CD14-positive monocyte (primary cell): ENCODE measurements at places on chromosomes 2 and 18.

DNA sequence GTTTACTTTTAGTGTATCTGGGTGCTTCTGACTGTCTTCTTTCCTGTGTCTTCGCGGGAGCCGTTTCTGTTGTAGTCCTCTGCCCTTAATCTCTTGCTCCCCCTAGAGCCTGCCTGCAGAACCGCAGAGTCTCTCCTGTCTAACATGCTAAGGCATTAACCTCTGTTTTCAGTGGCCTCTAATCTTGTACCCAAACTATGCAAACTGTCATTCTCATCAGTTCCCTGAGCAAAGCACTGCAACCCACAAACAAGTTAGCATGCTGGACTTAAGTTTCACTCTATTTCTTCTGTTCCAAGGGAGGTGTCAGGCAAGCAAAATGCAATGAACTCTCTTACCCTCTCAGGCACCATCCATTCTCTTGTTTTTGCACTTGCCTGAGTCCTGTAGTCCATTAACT lies 138.4 kb downstream of the OTX1 start:
- DNase-seq, result no peak

DNA sequence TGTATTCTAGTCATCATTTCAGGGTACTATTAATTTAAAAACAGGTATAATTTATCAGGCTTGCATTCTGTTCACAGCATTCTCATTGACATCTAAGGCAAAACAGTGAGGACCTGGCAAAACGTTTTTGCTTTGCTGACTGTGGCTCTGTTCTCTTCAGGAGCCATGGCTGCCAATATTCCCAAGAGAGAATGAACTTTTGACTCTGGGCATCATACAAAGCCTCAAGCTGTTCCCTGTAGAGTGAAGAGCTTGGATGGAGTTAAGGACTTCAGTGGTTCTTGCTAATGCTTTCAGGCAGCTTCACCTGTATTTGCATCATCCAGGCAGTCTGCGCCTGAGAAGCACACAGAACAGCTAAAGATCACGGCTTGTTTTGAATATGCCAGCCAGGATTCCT lies 65.9 kb upstream of the CAVIN2 start:
- DNase-seq, result no peak

DNA sequence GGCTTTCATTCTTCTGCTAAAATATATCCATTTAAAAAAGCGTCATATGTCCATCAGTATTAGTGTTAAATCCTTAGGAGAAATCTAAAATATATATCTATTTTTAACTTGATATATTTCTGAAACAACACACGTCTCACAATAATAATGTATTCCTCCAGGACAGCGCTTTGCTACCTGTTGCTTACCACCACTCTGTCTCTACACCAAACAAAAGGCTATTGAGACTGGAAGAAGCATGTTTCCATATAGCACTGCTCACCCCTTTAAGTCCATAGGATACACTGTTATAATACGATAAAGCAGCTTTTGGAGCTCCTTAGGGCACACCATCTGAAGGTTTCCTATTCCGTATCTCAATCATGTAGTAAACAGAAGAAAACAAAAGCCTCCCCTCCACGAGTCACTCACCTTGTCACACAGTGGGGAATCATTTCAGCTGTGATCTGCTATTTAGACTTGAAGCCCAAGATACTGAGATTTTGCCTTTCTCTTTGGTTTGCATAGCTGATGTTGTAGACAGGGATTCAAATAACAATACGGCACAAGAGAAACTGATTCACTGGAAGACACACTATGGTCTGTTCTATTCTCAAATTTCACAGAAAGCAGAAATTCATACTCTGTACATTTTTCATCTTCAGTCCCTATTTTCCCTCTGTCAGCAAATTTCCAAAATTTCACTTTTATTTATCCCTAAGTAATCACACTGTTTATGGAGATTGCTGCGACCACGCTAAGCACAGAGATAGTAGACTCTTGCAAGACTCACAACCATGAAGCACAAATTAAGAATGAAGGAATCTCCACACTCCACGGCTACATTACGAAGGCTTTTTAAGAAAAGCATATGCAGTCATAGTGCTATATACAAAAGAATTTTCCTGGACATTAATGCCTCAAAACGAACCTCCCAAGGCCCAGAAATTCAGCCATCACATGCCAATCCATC lies 187.1 kb downstream of the TCF4 start:
- no peak for DNase-seq

GRCh38 chr18:26863122-26863879 lies 2.2 kb downstream of the AQP4 start:
- no peak for DNase-seq

GRCh38 chr2:148814143-148814859 lies 60.7 kb upstream of the KIF5C start:
- no peak for DNase-seq

- DNase-seq, result no peak
Measured at GRCh38 chr18:54247511-54248175, 21.7 kb upstream of the POLI start.

- peak; percentile 97 for DNase-seq
Measured at GRCh38 chr2:218370410-218371063, 11.5 kb upstream of the SLC11A1 start.

GRCh38 chr2:47243596-47244323 lies 88.7 kb upstream of the STPG4 start:
- DNase-seq, result no peak

- DNase-seq, result no peak
Measured at GRCh38 chr2:222779145-222779832, 81.5 kb upstream of the ACSL3 start.

DNA sequence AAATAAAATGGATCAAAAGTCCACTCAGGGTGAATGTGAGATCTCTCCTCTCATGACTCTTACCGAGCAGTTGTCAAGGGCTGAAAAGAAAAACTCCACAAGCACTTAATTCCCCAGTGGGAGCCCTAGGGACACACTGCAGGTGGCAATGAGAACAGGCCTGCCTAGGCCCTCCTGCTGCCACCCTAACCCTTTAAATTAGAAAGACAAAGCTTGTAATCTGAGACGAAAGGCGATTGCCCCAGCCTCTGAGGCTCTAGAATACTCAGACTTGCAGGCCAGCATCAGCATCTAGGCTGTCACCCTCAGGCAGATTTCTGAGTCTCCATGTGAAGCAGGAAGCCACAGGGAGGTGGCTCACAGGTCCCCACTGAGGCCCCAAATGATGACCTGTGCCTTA lies 457.0 kb upstream of the MYT1L start:
- no peak for DNase-seq

- DNase-seq, result no peak
Measured at GRCh38 chr2:7029291-7030059, 112.3 kb downstream of the RNF144A start.

DNA sequence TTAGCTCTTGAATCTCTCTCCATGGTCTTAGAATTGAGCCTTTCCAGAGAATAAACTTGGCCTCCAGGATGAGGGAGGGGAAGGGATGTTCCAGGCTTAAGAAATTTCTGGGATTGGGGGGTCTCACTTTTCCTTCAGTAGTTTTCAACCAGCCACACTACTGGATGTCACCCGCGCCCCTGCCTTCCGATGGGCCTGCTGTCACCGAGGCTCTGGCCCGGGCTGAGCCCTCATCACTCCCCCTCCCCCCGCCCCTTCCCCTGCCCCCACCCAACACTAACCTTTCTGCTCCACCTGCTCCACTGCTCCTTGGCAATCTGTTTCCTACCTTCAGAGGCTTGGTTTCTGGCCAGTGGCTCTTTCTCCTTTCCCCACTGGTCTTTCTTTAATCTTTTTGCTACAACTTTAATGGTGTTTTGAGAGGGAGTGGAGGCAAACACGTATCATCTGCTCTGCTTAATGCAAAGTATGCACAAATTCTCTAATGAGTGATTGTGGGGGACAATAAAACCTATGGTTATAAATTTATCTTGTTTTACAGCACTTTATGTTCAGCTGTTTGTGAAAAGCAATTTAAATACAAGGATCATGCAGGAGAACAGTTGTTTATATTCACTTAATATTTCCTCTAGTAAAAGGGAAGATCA lies 155.1 kb downstream of the WDSUB1 start:
- no peak for DNase-seq

DNA sequence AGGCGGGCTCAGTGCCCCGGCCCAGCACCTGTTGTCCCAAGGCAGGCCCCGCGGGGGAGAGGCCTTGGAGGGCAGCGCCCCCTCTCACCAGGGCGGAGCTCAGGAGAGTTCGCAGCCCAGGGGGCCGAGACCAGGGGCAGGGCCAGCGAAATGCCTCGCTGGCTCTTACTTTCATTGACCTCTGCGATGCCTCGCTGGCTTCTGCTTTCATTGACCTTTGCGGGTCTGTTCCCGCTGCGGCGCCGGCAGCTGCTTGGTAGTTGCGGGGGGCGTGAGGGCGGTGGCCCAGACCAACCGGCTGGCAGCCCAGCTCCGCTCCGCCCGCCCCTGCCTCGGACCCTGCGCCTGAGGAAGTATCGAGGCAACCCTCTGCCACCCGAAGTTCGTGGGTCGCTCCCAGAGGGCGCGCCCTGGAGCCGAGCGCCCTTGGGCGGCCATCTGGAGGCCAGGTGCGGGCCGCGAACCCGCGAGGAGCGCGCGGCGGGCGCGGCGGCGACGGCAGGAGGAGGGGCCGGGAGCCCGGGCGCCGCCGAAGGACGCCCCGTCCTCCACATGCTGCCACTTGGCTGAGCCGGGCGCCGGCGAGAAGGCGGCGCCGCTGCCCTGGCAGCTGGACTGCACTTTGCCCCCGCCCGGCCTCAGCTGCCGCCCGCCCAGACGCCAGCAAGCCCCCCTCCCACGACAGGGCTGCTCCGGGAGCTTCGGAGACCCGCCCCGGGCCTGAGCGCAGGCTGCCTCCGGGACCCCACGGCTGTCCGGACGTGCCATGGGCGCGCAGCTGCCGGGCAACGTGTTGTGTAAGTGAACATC lies 118.0 kb upstream of the MSTN start:
- DNase-seq, result no peak

GRCh38 chr2:26723991-26724750 lies 31.6 kb downstream of the KCNK3 start:
- DNase-seq, result no peak

- DNase-seq, result peak; percentile 43
Measured at GRCh38 chr2:134189009-134189720, 64.7 kb upstream of the MGAT5 start.

DNA sequence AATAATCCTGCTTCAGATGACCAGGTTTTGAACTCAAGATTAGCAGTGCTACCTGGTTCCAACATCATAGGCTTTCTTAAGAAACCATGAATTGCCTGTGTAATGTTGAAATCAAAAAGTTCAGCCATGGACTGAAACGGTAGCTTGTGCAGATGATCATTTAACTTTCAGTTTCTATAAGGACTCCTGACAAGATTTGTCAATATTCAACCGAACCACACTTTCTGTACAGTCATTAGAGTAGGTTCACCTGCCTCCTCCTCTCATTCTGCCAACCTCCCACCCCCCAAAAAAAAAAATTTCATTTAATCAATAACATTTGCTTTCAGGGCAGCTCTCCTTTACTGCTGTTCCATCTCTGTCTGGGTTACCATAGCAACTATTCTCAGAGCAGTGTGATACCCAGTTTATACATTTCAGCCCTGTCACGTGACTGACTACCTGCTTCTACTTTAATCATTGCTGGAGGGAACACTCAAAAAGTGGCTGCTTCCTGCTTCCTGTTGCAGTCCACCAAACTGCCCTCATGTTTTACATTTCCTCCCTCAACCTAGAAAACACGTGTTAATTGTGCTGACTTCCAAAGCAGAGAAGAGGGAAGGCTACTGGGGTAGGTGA lies 275.5 kb downstream of the SS18 start:
- no peak for DNase-seq

- no peak for DNase-seq
Measured at GRCh38 chr2:81647715-81648230, 1343.2 kb upstream of the LRRTM1 start.

- DNase-seq, result peak; percentile 63
Measured at GRCh38 chr2:111117598-111118480, 2.9 kb upstream of the BCL2L11 start.

DNA sequence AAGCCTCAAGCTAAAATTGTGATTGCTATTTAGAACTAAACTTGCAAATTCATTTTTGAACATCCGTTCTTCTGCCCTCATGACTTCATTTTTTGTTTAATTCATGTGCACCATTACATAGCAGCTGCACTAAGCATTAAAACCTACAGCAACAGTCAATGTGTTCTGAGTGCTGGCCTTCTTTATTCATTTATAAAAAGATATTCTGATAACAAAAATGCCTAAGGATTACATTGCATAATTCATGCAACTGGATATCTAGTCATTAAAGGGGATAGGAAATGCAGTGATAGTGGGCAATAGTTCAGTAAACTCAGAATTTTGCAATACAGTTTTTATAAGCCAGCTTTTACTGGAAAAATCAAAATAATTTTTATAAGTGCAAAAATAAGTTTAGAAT lies 294.4 kb upstream of the EPC2 start:
- no peak for DNase-seq

GRCh38 chr2:131022731-131023130 lies 70.5 kb downstream of the FAM168B start:
- no peak for DNase-seq
